ENCODE measurements at places on chromosomes 11 and 22. TPM values are rescaled to one million over a fixed set of nuclear protein-coding genes. Genes with fewer than 3 reads are reported as not detected.

AAMDC gene
- polyA plus RNA-seq, result 77.2 TPM

DNA sequence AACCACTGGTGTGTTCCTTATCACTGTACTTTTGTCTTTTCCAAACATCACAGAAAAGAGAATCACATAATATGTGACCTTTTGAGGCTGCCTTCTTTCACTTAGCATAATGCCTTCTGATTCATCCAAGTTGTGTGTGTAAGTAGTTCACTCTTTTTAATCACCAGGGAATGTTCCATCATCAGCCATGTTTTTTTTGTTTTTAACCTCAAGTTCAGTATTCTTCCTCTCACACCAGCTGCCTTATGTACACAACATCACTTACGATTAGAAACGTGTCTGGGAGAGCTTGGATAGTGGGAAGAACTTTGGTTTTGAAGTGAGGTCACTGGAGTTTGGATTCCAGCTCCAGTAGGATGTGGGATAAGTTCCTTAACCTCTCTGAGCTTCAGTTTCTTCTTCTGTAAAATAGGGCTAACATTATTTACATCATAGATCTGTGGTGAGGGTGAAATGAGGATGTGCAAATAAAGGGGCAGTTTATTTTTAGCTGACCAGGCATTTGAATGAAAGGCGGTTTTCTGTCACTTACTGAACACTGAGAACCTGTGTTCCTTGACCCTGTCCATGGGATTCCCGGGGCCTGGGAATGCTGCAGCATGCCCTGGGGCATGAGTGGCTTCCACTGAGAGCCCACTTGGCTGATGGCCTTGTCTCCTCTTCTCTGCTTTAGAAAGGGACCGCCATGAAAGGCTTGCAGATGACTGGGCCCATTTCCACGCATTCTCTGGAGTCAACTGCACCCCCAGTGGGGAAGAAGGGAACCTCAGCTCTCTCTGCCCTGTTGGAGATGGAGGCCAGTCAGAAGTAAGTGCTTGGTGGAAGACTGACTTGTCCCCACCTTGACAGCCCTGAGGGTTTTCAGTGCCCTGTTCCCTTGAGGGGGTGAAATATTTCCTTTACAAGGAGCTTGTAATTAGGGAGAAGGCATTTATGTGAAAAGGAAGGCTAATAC lies 92.6 kb downstream of the DEPDC5 start:
- no peak for DNase-seq

GRCh38 chr11:72673943-72674828 lies at the start of gene PDE2A:
Gene PDE2A, minus strand, starts transcription at chr11:72674422. Its CDS starts 215 bp downstream, at chr11:72674207.
- no peak for DNase-seq

DNA sequence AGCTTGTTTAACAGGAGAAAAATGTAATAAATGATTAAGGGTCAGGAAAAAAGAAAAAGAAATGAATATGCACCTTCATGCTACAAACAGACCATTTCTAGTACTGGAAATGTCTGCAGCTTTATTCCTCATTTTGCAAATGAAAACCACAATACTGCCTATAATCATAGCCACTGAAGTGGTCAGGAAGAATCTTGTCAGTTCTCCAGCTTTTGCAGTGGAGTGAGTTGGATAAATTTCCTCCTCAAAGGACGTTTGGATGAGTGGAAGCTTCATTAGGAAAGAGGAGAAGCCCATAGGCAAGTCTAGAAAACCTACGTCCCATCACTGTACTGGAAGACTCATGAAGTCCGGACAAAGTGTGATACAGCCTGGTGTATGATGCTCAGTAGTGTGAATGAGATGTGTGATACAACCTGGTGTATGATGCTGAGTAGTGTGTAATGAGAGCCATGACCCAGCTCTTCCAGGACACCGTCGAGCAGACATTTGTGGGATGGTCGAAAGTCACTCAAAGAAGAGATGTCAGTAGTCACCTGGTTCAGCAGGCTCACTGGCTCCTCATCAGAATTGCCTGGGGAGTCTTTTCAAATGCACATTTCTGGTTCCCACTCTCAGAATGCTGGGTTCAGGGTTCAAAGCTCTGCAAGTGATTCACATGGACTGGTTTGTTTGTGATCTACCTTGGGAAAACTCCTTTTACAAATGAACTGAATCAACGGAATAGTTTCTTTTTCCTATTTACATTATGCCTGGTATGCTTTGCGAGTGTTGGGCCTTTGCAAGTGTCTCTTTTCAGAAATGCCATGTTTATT lies 101.3 kb downstream of the PDHX start:
- no peak for DNase-seq

DNA sequence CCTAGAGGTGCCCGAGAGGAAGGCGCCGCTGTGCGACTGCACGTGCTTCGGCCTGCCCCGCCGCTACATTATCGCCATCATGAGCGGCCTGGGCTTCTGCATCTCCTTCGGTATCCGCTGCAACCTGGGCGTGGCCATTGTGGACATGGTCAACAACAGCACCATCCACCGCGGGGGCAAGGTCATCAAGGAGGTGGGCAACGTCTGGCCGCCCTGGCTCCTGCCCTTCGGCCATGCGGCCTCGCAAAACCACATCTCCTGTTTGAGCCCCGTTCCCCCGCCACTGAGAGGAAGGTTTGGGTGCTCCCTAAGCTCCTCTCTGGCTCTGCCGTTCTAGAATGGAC lies 3.4 kb downstream of the SLC17A6 start:
- no peak for DNase-seq

Measured in ovary (tissue), 10 donors.